ENCODE measurements at places on chromosomes 4 and X.
A peak's percentile ranks its signal among the peaks of the same experiment; 100 is the strongest.

- DNase-seq = no peak
Observed at GRCh38 chr4:61298178-61298740, 98.1 kb downstream of the ADGRL3 start.

- no peak for DNase-seq
Observed at GRCh38 chr4:36445480-36445879, 164.1 kb downstream of the DTHD1 start.

DNA sequence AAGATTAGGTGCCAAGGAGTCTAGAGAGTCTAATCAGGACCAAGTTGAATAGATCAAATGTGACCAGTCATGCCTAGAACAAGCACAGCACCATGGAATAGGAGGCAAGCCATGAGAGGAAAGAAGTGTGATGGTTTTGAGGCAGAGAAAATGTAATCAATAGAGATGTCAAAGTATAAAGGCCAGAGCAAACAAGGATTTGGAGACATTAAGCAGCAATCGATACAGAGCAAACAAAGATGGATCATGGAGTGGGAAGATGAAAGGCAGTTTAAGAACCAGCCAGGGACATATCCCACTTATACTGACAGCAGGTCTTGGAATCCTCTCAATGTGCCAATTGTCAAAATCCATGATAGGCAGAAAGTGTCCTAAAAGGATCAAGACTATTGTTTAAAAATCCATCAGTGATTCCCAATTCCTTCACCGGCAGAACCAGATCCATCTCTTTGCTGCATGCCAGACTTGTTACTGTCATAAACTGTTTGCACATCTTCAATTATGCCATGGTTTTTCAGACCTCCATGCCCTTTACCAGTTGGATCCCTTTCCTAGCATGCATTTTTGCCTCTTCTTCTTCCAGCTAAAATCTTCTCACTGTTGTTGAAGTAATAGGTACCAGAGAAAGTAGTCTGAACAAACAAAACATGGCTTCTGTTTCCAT lies 520.7 kb upstream of the ARX start:
- no peak for DNase-seq

DNA sequence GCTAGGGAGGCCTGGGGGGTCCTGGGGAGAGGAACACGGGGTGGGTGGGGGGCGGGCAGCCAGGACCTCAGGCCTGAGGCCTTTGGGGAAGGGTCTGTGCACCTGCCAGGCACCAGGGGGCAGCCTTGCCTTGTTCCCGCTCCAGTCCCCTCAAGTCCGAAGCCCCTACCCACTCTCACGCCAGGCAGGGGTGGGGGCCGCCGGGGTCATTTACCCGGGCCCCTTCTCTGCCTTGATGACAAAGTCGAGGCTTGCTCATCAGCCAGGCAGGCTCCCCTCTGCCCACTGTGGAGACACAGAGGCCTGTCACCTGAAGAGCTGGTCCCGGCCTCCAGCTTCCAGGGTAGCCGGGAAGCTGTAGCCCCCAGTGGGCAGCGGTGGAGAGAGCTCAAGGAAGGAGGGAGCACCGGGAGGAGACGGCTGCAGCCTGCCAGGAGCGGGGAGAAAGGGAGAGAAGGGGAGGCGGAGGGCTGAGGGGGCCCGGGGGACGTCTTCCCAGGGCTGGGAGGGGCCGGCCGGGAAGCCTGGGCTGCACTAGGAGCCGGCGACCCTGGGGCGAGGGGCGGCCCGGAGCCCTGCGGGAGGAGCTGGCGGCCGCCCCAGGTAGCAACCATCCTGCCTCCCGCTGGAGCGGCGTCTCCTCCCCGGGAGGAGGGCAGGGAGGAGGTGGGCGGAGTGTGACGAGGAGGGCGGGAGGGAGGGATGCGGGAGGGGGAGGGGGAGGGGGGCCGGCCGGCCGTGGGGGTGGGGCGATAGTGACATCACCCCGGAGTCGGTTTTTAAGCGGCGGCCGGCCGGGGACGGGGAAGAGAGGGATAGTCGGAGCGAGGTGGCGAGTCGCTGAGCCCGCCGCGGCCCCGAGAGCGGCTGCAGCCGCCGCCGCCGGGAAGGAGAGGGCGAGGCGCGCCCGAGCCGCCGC lies at the start of gene SLC6A8:
TSS of gene SLC6A8 (plus strand) at position 806 of the 919 bp plus-strand sequence. CDS start 649 bp downstream, outside the sequence.
- DNase-seq = no peak

DNA sequence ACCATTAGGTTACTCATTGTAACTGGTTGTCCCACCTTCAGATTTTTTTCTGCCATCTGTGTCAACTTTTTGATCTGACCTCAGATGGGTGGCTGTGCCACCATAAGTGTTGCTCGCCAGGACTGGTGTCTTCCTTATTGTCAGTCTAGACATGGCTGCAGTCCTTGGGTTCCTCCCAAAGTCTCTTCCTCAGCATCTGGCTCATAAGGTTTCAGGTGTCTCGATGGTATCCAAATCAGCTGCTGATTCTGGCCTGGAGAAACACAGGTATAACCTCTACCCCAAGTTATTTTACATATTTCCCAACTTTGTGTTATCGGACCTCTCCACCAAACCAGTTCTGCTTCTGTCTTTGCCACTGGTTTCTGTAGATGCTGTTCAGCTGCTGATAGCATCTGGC lies 158.5 kb downstream of the ZNF518B start:
- no peak for DNase-seq

GRCh38 chr4:108830509-108831244 lies 67.8 kb upstream of the ETNPPL start:
- no peak for DNase-seq

DNA sequence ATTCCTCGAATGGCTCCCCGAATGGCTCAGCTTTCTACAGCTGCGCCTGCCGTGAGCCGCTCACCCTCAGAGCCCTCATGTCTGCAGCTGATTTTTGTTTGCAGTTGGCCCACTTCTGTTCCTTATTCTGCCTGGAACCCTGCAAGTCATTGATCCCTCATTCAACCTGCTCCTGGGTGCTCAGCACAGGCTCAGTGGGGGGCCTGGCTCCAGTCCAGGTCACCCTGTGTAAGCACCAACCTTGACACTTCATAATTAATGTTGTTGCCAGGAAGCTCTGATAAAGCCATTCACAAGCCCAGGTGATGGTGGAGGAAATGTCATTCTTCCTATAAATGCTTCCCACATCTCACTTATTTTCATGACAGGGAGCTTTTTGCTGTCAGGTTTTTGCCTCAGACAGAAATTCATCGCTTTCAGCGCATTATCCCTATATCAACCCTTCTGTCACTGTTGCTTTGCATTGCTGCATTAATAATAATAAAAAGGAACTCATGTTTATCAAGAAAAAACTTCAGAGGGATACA lies 85.7 kb downstream of the F11 start:
- DNase-seq = no peak

- DNase-seq = no peak
Observed at GRCh38 chrX:9785944-9786797, at the start of gene SHROOM2. Gene SHROOM2 (plus strand): TSS chrX:9786429. CDS start chrX:9786546, 117 bp downstream.

GRCh38 chr4:73311428-73311827 lies 52.8 kb upstream of the ANKRD17 start:
- DNase-seq = no peak

GRCh38 chr4:154082760-154083535 lies 294.1 kb upstream of the SFRP2 start:
- no peak for DNase-seq

- DNase-seq = no peak
Observed at GRCh38 chr4:8921465-8921864, 49.8 kb upstream of the HMX1 start.

- no peak for DNase-seq
Observed at GRCh38 chrX:110944751-110945675, 149.4 kb upstream of the CHRDL1 start.

GRCh38 chr4:186840222-186840701 lies 116.6 kb upstream of the FAT1 start:
- DNase-seq = no peak

DNA sequence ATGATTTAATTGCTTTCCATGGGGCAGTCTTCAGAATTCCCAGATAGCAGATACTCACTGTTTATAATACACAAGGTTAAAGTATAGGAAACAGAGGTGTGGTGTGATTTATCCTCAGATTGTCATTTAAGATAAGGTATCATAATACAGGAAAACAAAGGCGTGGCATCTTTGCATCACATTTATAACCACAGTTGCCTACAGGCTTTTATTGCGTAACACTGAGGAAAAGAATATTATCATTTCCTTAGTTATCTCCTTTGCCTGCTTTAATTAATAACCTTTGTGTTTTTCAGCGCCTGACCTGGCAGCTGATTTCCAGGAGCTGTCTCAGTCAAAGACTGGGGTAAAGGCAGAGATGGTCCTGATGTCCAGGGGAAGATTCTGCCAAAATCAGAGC lies 68.8 kb downstream of the SSX7 start:
- no peak for DNase-seq

DNA sequence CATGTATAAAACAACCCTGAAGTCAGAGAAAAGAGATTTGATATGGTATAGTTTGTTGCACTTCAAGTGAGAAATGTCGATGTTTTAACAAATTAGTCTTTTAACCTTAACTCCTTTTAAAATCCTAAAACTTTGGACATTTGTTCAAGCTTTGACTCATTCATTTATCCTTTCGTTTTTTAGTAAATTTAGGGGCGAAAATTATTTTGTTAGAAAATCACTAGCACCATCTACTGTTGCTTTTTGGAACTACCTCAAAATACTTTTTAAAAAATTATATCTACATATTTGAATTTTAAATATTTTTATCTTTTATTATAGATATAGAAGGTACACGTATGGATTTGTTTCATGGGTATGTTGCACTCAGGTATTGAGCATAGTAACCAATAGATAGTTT lies 165.1 kb upstream of the POF1B start:
- no peak for DNase-seq

- DNase-seq = no peak
Observed at GRCh38 chrX:57379296-57379695, 92.8 kb downstream of the FAAH2 start.

GRCh38 chrX:153794897-153795816 lies 689 bp downstream of the SSR4 start:
- peak; percentile 9 for DNase-seq

- no peak for DNase-seq
Observed at GRCh38 chr4:113978105-113978504, 1.3 kb downstream of the ARSJ start.

DNA sequence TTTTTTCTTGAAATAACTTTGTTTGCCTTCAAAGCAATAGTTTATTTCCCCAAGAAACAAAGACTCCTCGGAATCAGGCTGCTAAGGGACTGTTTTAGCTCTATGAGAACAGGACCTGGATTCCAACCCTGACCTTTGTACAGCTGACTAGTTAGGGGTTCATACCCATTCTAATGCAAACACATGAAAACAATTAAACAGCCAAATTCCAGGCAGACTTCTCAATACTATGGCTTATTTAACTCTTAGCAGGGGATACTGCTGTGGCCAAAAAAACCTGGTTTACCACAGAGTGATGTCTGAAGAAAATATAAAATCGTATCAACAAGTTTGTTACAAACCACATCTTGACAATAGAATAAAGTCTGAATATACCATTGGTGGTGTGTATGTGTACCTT lies 129.6 kb upstream of the INTU start:
- DNase-seq = no peak

- no peak for DNase-seq
Observed at GRCh38 chr4:71221510-71222466, 117.0 kb upstream of the SLC4A4 start.

GRCh38 chr4:39354254-39354552 lies 12.0 kb downstream of the RFC1 start:
- DNase-seq = no peak

DNA sequence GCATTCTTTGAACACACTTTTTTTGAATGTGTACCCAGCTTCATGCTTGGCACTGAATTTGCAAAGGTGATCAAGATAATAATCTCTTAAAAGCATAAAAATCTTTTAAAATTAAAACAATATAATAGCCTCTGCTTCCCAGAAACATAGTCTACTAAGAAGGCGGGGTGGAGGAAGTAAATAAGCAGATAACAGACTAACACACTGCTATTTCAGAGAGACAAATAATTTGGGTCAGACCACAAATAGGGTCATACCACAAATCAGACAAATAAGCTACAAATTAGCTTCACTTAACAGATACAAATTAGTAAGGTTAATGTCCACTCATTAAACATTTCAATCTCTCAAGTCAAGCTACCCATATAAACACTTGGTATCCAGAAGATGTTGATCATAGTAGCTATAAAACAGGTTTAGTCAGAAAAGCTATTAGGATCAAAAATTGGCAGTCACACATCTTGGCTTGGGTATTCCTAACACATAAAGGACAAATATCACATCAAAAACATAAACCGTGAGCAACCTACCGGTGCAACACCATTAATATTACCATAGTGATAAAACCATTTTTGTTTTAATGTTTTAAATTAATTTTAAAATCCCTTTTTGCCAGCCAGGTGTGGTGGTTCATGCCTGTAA lies 47.3 kb downstream of the PPP3CA start:
- DNase-seq = no peak

GRCh38 chr4:19698961-19699360 lies 552.7 kb upstream of the SLIT2 start:
- no peak for DNase-seq

DNA sequence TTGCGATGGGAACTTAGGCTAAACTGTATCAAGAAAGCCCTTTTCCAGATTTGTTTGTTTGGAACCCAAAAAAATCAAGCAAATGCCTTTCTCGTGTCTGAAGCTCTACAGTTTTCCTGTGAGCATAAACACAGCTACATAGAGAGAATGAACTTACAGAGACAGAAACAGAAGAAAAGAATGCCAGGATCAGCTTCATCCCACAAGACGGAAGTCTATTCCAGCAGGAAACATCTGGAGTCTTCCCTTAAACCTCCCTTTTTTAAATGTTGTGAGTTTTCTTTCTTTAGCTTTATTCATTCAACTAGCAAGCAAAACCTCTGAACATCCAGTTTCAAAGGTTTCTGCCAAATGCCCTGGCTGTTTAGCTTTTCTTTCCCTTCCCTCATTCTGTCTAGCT lies 32.6 kb upstream of the ZFP42 start:
- DNase-seq = no peak

GRCh38 chr4:23660865-23661264 lies 229.0 kb downstream of the PPARGC1A start:
- no peak for DNase-seq

GRCh38 chr4:164526933-164527583 lies 226.9 kb upstream of the SMIM31 start:
- DNase-seq = no peak

- DNase-seq = no peak
Observed at GRCh38 chr4:165514739-165515138, 135.9 kb downstream of the CPE start.

- DNase-seq = no peak
Observed at GRCh38 chr4:163167333-163167626, 590 bp upstream of the NAF1 start.

DNA sequence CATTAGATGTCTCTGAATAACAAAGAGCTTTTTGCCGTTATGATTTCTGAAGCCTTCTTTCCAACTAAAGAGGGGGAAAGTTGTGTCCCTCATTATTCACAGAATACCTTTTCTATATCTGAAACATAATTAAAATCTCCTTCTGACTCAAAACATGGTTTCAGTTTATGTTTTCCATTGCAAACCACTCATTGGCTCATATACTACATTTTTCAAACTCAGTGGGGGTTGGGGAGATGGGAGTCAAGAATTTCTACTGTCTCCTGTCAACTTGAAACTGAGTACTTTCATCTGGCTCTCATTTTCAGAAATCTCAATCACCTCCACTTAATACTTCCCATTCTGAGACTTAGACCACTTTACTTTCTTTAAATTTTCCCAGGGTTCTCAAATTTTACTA lies 1839.5 kb upstream of the PCDH10 start:
- DNase-seq = no peak

Measured in stimulated activated CD4-positive, alpha-beta T cell treated with anti-CD3 and anti-CD28 coated beads, Interleukin-2, amount 100 ng/mL, for 48 hours (primary cell).